ENCODE measurements at places on chromosomes 4 and X.

DNA sequence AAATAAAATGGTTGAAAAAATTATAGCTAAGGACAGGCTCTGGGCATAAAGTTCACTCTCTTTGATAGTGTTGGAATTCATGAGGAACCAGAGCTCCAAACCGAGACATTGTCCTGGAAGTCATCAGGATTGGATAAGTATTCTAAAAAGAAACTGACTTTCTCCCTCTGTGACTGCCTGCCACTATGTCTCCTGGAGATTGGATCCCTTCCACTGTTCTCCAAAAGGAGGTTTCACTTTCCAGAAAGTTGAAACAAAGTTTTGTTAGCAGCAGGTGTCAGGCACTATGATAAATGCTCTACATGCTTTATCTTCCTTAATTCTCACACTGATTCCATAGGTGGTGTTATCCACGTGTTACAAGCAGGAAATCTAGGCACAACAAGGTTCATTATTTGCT, 16.8 kb downstream of the BANK1 start:
- DNase-seq, result no peak

GRCh38 chr4:176897226-176897625, 104.5 kb upstream of the VEGFC start:
- no peak for DNase-seq

DNA sequence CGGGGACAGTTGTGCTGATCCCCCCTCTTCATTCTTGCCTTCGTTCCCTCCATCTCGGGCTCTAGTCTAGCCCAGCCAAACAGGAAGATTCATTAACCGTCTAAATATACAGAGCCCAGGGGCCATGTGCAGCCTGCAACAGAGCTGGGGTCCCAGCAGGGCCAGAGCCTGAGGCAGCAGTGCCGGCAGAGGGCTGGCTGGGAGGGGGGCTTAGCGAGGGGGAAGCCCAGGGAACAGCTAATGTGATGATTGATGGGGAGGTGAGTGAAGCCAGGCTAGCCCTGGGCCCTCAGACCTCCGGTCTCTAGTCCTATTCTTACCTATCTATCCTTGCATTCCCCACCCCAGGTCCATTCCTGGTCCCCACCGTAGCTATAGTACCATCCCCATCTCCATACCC, 22.3 kb downstream of the EFNB1 start:
- DNase-seq, result no peak

DNA sequence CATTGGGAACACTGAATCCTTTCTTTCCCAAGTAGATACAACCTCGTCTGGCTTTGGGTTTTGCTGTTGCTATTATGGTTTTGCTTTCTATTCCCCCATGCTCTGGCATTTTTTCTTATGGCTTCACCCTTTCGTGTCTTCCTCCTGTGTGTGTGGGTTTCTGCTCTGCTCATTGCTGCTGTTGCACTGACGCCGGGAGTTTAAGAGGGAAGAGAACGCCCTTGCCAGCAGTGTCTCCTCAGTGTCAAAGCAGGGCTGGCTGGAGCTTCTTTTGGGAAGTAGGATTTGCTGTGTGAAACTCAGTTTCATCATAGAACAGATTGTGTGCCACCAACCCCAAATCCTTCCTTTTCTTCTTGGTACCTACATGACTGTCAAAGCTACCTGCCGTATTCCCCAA, 63.7 kb downstream of the CLDN22 start:
- no peak for DNase-seq

DNA sequence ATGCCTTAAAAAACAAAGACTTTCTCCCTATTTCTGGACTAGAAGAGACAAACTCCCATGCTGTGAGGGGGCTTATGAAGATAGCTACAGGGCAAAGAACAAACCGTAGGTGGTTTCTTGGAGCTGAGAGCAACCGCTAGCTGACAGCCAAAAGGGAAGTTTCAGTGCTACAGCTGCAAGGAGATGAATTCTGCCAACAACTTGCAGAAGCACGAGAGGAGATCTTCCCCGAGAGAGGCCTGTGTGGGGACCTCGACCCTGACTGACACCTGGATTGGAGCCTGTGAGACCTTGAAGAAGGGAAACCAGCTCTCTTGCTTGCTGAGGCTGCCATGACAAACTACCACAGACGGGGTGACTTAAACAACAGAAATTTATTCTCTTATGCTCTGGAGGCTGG, 183.8 kb upstream of the VCX3A start:
- no peak for DNase-seq

GRCh38 chr4:685679-686412, 3.1 kb downstream of the SLC49A3 start:
- no peak for DNase-seq

GRCh38 chr4:25658357-25658771, 2.7 kb downstream of the SLC34A2 start:
- DNase-seq, result no peak

- no peak for DNase-seq
Measured at GRCh38 chrX:136159611-136160025, 12.3 kb downstream of the FHL1 start.

- no peak for DNase-seq
Measured at GRCh38 chr4:165308166-165308565, 19.3 kb upstream of the MSMO1 start.

- DNase-seq, result no peak
Measured at GRCh38 chr4:159593681-159594080, 490.8 kb downstream of the RAPGEF2 start.

GRCh38 chr4:88610771-88611170, 18.5 kb downstream of the HERC3 start:
- no peak for DNase-seq

- DNase-seq, result no peak
Measured at GRCh38 chr4:114226179-114226578, 246.7 kb upstream of the ARSJ start.

DNA sequence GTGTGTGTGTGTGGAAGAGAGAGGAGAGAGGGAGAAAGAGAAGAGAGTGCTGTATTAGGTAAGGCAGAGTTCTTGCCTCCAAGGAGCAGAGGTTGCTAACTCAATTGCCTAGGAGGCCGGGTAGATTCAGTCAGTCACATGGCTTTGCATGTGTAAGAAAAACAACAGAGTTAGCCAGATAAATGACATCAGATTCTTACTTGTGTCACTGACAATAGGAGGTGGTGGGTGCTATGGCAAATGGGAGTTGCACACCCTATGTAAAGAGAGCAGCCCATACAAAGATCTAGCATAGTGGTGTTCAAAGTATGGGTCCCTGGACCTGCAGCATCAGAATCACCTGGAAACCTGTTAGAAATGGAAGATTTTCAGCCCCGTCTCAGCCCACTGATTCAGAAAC, 14.4 kb upstream of the PGRMC2 start:
- DNase-seq, result no peak

- peak; percentile 19 for DNase-seq
Measured at GRCh38 chr4:55947254-55947882, 1.4 kb upstream of the CEP135 start.

DNA sequence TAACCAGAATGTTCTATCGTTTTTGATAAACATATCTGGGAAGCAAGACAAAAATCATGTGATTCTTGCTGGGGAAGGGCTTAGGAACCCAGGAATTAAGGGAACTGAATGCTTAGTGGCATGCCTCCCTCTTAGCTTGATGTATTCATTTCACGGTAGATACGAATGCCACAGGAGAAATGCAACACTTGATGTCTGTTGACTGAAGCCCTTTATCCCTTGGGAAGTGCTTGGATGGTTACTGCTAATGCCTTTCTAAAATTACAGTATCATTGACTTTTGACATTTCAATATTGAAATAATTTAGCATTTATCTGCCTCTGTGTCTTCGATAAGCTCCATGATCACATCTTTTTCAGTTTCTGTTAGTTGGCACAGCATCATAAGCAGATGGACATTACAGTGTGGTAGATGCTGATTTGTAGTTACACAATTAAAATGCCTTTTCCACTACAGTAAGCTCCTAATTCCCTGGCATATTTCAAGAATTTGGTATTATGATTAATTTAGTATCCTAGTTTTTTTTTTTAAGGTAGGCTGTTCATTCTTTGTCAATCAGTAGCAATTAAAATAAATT, 226.7 kb downstream of the ARHGAP10 start:
- no peak for DNase-seq

- DNase-seq, result no peak
Measured at GRCh38 chr4:163528653-163529052, 34.2 kb downstream of the TMA16 start.

GRCh38 chr4:73104695-73105094, 35.2 kb upstream of the COX18 start:
- DNase-seq, result no peak

DNA sequence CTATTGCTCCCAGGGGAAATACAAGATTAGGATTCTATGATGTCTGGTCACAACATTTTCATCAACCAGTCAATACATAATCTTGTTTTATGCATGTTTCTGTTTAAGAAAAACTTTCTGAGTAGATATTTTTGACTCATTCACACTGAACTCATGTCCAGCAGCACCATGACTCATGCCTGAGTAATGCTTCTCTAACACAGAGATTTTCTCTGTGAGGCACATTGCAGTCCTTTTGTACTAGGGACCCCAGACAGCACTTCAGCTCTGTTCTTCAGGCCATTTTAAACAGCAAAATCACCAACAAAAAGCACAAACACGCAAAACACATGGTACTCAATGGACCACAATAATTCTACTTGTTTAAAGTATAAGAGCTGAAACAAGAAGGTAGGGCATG, 83.6 kb downstream of the MXRA5 start:
- DNase-seq, result no peak

DNA sequence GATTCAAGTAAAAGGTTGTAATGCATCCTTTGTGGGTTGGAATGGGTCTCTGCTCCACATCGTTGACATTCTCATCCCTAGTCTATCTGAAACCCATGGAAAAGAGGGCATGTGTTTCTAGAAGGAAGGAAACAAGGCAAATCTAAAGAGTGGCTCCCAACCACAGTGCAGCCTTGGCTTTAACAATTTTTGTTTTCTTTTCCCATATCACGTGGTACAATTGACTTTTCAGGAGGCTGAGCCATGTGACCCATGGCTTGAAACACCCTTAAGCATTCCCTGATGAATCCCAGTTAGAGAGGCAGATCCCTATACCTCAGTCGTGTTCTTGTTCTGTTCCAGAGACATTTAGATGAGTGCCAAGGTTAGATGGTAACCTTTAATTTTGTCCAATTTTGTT, 12.8 kb downstream of the DCUN1D4 start:
- DNase-seq, result no peak

DNA sequence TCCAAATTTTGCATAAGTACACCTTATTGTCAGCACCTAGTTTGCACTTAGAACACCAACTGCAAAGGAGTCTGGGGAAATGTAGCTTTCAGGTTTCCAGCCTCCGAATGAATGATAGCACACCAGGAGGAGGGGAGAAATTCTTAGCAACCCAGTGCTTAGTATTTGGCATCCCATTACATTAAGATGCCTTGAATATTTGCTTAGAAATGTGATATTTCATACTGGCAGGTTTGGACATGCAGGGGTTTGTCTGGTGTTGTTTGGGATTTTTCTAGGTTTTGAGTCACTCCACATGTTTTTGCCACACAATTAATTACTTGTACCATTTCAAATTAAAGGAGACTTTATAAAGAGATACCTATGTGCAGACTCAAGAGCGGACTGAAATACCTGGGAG, 60.3 kb upstream of the CAMK2D start:
- no peak for DNase-seq

- no peak for DNase-seq
Measured at GRCh38 chr4:111572470-111572869, 572.8 kb upstream of the FAM241A start.
